ENCODE measurements at places on chromosomes 16 and 17.

GRCh38 chr17:62017496-62017895 lies 47.6 kb downstream of the MED13 start:
- no peak for DNase-seq

DNA sequence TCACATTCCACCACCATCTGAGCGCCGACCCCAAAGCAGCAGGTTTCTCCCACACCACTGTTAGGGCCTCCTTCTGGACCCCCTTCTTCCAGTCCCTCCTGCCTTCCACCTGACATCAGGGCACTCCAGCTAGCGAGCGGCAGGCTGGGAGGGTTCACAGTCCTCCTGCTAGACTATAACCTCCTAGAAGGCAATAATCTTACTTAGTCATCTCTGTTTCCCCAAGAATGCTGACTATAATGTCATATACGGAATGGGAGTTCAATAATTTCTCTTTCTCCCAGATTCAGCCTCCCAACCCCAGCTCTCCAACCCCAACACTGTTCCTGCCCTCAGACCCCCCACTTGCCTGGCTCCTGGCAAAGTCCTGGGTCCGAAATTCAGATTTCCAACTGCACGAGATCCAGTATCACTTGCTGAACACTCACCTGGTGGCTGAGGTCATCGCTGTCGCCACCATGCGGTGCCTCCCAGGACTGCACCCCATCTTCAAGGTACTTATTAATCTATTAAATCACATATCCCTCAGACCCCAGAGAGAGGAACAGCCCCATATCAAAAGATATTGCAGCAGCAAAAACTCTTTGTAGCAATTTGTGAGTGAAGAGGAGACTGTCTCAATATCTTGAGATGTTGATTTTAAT lies 5.6 kb downstream of the ALOX12 start:
- DNase-seq: peak; percentile 53

GRCh38 chr16:72051818-72052217 lies 2.5 kb upstream of the HP start:
- DNase-seq: no peak

DNA sequence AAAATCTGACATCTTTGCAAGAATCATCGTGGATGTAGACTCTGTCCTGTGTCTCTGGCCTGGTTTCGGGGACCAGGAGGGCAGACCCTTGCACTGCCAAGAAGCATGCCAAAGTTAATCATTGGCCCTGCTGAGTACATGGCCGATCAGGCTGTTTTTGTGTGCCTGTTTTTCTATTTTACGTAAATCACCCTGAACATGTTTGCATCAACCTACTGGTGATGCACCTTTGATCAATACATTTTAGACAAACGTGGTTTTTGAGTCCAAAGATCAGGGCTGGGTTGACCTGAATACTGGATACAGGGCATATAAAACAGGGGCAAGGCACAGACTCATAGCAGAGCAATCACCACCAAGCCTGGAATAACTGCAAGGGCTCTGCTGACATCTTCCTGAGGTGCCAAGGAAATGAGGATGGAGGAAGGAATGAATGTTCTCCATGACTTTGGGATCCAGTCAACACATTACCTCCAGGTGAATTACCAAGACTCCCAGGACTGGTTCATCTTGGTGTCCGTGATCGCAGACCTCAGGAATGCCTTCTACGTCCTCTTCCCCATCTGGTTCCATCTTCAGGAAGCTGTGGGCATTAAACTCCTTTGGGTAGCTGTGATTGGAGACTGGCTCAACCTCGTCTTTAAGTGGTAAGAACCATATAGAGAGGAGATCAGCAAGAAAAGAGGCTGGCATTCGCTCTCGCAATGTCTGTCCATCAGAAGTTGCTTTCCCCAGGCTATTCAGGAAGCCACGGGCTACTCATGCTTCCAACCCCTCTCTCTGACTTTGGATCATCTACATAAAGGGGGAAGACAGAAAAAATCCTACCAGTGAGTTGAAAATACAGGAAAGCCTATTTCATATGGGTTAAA lies at the start of gene G6PC1:
TSS of gene G6PC1 (plus strand) at position 340 of the 872 bp plus-strand sequence. CDS start at position 418, 78 bp downstream.
- DNase-seq: no peak

GRCh38 chr17:70256751-70257150 lies 87.4 kb downstream of the KCNJ2 start:
- DNase-seq: no peak

DNA sequence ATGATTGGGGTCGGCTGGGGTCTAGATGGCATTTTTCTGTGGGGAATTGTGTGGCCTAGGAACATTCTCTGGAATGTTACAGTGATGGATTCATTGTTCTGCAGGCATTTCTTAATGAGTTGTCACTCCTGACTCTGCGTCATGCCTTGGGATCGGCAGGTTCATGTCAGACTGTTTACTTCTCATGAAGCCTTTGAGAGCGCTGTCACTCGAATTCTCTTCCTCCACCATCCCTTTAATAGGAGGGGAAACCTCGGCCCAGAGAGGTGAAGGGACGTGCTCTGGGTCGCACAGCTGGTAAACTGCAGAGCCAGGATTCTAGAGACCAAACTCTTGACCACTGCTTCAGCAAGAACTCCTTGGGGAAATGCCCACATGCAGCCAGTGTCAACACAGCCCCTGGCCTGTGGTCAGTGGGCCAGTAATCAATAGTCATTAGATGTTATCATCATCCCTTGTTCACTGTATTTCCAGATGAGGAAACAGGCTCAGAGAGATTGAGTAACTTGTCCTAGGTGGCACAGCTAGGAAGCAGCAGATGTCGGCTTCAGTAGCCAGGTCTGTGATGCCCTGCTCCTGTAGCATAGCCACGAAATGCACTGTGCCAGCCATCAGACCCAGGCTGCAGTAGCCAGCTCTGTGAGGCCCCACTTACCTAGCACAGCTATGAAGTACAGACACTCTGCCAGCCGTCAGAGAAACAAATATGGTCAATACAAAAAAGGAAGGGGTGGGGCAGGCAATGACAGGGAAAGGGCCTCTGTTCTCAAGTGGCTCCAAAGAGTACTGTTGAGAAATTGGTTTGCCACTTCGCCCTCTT lies 259.0 kb downstream of the CPPED1 start:
- DNase-seq: no peak

DNA sequence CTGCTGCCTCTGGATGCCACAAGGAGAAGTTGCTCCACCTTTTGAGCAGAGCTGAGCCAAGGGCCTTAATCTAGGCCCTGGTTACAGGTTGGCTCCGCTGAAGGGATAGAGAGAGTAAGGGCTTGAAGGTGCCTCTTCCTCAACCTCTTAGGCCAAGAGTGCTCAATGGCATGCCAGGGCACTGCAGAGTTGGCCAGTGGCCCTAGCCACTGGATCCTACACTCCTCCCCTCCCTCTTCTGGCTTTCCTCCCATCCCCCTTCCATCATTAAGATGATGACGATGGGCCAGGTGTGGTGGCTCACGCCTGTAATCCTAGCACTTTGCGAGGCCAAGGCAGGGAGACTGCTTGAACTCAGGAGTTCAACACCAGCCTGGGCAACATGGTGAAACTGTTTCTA lies 50.5 kb downstream of the MYO18A start:
- no peak for DNase-seq

- no peak for DNase-seq
Observed at GRCh38 chr17:16150251-16150856, 65.0 kb downstream of the NCOR1 start.

DNA sequence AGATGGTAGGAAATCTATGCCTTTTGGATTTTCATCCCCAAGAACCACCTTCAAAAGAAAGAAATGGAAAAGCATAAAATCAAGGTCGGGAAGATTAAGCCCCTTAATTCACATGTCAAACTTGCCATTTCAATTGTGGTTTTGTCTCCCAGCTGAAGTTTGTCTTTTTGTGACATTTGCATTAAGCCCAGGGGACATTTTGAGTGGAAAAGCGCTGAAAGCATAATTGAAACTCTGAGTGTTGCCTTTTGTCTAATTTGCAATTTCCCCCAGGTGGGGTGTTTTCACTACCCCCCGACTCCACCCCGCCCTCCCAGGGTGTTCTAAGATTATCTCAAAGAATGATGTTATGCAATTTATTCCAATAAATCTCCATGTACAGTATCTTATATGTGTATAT lies 396.2 kb downstream of the CDH13 start:
- no peak for DNase-seq

GRCh38 chr17:75335315-75335714 lies 46.1 kb upstream of the SLC25A19 start:
- DNase-seq: no peak

- DNase-seq: no peak
Observed at GRCh38 chr16:15539197-15539596, 103.8 kb downstream of the MARF1 start.

DNA sequence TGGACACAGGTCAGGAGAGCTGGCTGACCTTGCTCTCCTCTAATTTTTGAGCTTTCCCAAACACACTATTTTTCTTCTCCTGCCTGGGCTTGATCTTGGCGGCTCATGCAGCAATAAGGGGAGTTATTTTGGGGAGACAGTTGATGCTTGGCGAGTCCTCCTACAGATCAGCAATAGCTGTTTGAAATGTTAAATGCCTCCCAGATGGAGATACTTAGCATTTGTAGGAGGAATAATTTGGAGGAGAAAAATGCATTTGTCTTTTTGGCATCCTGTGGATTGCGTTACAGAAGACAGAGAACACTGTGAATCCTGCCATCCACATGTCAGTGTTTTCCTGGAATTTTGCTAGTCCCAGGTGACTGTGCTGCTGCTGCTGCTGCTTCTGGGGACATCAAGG lies 328.0 kb upstream of the XYLT1 start:
- DNase-seq: no peak

- no peak for DNase-seq
Observed at GRCh38 chr17:78322327-78322857, 37.5 kb downstream of the SOCS3 start.

- peak; percentile 82 for DNase-seq
Observed at GRCh38 chr17:42548070-42548837, 4.5 kb upstream of the HSD17B1 start.

DNA sequence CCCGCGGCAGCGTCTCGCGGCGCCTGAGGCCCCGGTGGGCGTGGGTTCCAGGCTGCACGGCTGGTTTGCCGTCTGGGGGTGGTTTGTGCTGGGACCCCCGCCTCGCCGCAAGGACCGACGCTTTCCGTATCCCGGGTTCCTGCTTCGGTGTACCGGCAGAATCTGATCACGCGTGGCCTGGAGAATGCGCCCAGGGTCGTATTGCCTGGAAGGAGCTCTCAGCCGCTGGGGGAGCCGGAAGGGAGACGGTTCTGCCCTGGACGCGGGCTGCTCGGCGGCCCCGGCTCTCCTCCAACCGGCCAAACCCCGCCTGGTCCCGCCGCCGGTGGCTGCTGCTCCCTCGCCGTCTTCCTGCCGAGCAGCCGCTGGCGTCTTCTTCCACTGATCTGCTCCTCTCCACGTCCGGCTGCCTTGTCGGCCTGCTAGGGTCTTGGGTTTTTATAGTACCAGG lies 39.8 kb downstream of the ZNF778 start:
- DNase-seq: no peak

- no peak for DNase-seq
Observed at GRCh38 chr17:58679263-58680037, 12.4 kb downstream of the TEX14 start.

DNA sequence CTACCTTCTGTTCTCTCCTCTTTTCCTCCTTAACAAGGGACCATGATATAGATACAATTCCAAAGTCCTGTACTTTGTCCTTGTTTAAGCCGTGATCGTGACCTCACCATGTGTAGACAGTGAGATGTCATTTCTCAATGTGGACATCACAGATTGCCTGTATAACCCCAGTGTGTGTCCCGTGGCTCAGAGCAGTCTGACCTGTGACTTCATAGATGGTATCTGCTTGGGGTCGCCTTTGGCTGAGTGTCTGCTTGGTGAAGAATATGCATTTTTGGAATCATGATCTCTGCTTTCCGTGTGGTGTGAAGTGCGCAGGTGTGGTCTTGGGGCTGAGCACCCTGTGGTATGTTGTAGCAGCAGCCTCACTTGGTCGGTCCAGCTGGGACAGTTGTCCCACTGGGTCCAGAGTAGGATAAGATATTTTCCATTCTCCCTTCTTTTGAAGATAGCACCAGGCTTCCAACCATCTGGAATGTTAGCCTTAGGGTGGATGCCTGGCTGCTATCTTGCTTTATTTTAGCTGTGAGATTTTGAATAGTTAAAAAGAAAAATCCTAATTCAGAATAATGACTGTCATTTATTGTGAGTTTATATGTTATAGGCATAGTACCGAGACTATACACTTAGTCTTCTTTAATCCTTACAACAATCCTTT lies 13.4 kb downstream of the MSI2 start:
- DNase-seq: no peak

GRCh38 chr16:85307552-85308364 lies 195.5 kb upstream of the CIBAR2 start:
- DNase-seq: no peak

GRCh38 chr17:66557886-66558285 lies 255.5 kb downstream of the PRKCA start:
- no peak for DNase-seq

DNA sequence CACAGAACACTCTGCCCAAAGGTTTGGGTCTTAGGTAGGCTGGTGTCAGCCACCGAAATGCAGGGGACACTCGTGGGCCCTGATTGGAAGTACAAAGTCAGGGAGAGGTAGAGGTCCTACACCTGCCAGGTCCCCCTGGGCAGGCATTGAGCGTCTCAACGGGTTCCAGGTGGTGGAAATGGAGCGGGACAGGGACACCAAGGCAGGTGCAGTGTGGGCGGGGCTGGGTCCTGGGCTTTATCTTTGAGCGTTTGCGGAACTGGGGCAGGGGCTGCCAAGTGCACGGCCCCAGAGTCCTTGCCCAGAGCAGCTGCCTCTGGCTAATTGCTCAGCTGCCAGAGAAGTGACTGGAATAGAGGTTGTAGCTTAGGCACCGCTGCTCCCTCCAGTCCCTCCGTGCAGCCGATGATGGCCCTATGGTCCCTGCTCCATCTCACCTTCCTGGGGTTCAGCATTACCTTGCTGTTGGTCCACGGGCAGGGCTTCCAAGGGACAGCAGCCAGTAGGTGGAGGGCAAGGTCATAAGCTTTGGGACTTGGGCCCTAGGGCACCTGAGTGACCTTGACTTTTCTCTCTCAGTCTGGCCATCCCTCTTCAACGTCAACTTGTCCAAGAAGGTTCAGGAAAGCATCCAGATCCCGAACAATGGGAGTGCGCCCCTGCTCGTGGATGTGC lies at the start of gene ZACN:
TSS of gene ZACN (plus strand) at position 323 of the 675 bp plus-strand sequence. CDS start at position 406, 83 bp downstream.
- no peak for DNase-seq

DNA sequence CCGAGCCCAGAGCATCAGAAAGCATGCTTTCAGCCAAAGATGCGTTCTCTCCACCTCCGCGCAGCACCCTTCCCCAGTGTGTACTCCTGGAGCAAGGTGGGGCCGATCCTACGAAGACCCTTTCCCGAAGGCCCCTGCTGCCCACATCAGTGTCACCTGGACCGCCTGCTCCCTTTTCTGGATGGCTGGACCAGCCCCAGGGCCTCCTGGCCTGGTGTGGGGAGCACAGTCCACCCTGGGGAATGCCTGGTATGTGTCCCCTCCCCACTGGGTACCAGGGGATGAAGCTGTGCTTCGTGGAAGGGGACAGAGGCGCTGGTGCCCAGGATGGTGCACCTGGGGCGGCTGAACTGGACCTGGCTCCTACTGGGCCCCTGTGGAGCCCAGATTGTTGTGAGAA lies 173.8 kb downstream of the SEC14L1 start:
- DNase-seq: no peak

Data from CD4-positive, alpha-beta T cell treated with Interleukin-10 for 1 hour (primary cell).